ENCODE measurements at places on chromosomes 4 and X. TPM values are rescaled to one million over a fixed set of nuclear protein-coding genes. Genes with fewer than 3 reads are reported as not detected.

The UGT2A3 gene
- not detected for total RNA-seq

The MTMR8 gene
- 4.9 TPM for total RNA-seq

The MAGEA1 gene
- total RNA-seq = not detected

The GC gene
- not detected for total RNA-seq

DNA sequence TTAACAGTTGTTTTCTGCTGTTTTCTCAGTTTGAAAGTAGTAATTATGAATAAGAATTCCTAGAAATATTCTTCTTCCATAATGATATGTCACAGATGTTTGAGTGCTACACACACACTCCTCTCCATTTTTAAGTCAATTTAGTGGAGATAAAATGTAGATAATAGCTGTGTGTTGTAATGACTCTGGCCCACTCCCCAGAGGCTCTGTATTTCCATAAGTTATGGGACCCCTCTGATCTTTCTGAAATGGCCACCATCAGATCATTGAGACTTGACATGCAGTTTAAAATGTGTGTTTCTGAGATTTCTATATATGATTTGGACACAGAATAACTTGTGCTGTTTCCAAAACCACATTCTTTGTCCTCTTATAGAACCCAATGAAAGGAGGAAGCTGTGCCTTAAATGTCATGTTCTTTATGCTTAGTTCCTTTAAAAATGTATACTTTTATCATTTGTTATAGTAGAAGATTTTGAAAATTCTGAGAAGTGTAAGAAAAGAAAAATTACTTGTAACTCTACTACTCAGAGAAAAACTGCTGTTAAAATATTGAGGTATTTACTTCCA is 46.4 kb downstream of the GAB1 start:
- DNase-seq = no peak

DNA sequence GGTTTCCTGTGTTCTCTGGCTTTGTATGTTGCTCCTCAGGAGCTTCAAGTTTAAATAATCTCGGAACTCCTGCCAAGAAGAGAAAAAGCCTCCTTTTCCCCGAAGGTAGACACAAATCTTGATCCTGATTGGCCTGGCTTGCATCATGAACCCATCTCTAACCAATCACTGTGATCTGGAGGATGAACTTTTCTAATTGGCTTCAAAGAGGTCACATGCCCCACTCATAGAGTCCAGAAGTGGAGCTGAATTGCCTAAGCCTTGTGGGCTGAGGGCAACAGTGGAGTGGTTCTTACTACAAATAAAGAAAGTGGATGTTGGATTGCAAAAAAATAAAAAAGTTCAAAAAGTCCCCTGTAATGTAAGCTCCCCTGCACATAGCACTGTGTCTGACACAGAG is 245.9 kb downstream of the MID1IP1 start:
- no peak for DNase-seq

- DNase-seq = no peak
Observed at GRCh38 chr4:59570860-59571476, 1629.2 kb upstream of the ADGRL3 start.

GRCh38 chrX:153226344-153227185 is 47.5 kb downstream of the MAGEA1 start:
- DNase-seq = no peak

- no peak for DNase-seq
Observed at GRCh38 chr4:56874166-56874565, 33.5 kb upstream of the REST start.
